Smooth muscle cell of bladder (primary cell): ENCODE measurements at places on chromosomes 12 and 14. TPM values are rescaled to one million over a fixed set of nuclear protein-coding genes. Genes with fewer than 3 reads are reported as not detected.

Gene DLGAP5
- 3.6 and 4.0 TPM in 2 replicates for total RNA-seq

Gene FAM222A
- total RNA-seq = under 0.01 and 0.09 TPM in 2 replicates

Gene YARS2
- 24.9 and 26.3 TPM in 2 replicates for total RNA-seq

Gene FGF6
- not detected in 2 replicates for total RNA-seq

Gene LRRK2
- total RNA-seq = 4.8 and 13.7 TPM in 2 replicates

Gene IL26
- not detected in 2 replicates for total RNA-seq

Gene SPIC
- total RNA-seq = not detected in 2 replicates

Gene PIP4P1
- 21.6 and 23.3 TPM in 2 replicates for total RNA-seq

Gene CCDC177
- total RNA-seq = under 0.01 TPM in 2 replicates

Gene EMP1
- total RNA-seq = 20.7 and 21.3 TPM in 2 replicates

Gene CCDC85C
- total RNA-seq = 1.7 and 3.4 TPM in 2 replicates

Gene SAMD15
- 3.1 TPM in 2 replicates for total RNA-seq

Gene GRIN2B
- total RNA-seq = under 0.01 and 0.14 TPM in 2 replicates

Gene KRT75
- not detected in 2 replicates for total RNA-seq

Gene GPR137C
- 0.09 and 0.14 TPM in 2 replicates for total RNA-seq

Gene KANSL2
- total RNA-seq = 33.1 and 38.0 TPM in 2 replicates

Gene PLBD1
- total RNA-seq = 1.1 and 3.2 TPM in 2 replicates

Gene MUCL1
- total RNA-seq = not detected in 2 replicates

Gene CLEC4C
- not detected in 2 replicates for total RNA-seq

Gene FOXM1
- 1.7 and 1.8 TPM in 2 replicates for total RNA-seq

Gene SMIM41
- 1.4 and 9.8 TPM in 2 replicates for total RNA-seq

Gene MGP
- total RNA-seq = 8.0 and 15.5 TPM in 2 replicates

Gene CPM
- total RNA-seq = 3.0 and 7.3 TPM in 2 replicates

Gene CIDEB
- 1.00 and 1.8 TPM in 2 replicates for total RNA-seq

Gene RAD9B
- 0.14 and 0.46 TPM in 2 replicates for total RNA-seq

Gene TTC9
- under 0.01 TPM in 2 replicates for total RNA-seq

Gene TIMM9
- 17.8 and 19.4 TPM in 2 replicates for total RNA-seq

Gene METAP2
- 73.4 and 82.7 TPM in 2 replicates for total RNA-seq

Gene FGF23
- total RNA-seq = not detected in 2 replicates

Gene GALNT6
- 1.4 and 1.5 TPM in 2 replicates for total RNA-seq

Gene KITLG
- total RNA-seq = 29.0 and 33.9 TPM in 2 replicates

Gene GPRC5D
- not detected in 2 replicates for total RNA-seq
